Right ventricle myocardium superior (tissue), 1 donor: ENCODE measurements at places on chromosomes 1 and 21. TPM values are rescaled to one million over a fixed set of nuclear protein-coding genes. Genes with fewer than 3 reads are reported as not detected.

LHX8 gene
- total RNA-seq, result not detected

MFN2 gene
- 648 TPM for total RNA-seq

TESK2 gene
- total RNA-seq, result 1.5 TPM

TNFAIP8L2 gene
- total RNA-seq, result 1.5 TPM

CDC42BPA gene
- 40.5 TPM for total RNA-seq

FCAMR gene
- not detected for total RNA-seq

NT5C1A gene
- total RNA-seq, result 30.4 TPM
